ENCODE measurements at places on chromosomes 16 and 17.

- peak; percentile 67 for DNase-seq
These were observed 6.3 kb downstream of the SRCIN1 start for GRCh38 chr17:38599398-38599856.

DNA sequence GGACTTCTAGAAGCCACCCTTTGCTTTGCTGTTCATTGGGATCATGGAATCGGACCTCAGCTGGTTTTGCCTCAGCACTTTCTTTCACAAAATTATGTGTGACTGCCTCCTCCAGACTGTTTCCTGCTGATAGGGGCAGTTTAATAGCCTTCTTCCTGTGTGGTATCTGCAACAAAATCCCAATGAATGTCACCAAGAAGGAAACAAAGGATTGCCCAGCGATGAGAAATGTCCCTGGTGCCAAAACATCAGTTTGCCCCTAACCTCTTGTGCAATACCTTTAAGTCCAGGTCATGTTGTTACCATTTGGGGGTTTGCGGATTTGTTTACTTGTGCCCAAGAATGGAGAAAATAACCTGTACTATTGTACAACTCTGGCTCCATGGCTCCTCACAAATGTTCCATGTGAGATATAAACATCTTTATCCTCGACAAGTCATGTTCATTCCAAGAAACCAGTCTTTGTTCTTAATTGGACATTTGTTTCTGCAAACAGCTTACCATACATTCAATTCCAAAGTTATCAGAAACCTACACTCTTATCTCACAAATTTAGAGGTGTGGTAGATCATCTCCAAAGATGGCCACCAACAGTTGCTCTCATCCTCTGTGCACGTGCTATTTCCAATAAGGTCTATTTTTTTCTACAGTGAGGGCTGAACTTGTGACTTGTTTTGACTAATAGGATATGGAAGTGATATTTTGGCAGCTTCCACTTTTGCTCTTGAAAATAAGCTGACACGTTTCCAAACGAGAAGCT lies 14.8 kb downstream of the TAC4 start:
- DNase-seq: no peak

DNA sequence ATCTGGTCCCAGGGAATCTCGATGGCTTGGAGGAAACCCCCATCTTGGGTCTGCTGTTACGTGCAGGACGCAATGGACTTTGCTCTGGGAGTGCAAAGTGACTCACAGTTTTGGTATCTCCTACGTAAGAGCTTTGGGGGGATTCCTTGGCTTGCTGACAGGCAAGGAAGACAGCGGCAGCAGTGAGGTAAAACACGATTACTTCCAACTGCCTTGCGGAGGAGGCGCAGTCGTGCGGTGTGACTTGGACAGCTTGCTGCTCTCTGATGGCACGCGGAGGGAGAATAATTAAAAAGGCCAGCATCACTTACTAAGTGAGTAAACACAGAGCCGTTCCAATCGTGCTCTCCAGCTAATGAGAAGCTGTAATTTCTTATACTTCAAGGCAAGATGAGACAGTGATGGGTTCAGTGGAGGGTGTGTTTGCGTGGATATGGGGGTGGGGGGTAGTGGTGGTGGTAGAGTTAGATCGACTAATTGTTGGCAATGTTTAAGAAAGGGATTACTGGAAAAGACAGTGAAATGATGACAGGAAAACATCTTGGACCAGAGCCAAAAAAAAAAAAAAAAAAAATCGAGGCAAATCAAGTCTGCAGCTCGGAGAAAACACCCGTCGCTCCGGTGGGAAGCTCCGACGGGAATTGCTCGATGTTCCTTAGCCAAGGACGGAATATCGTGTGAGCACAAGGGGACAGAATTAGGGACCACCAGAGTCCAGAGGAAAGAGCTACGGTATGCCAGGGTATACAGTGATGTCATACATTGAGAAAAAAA lies 184.8 kb upstream of the ZFHX3 start:
- DNase-seq: peak; percentile 88

GRCh38 chr17:45757431-45758218 lies 26.5 kb upstream of the CRHR1 start:
- no peak for DNase-seq

- no peak for DNase-seq
These were observed 26.4 kb upstream of the BEAN1 start for GRCh38 chr16:66400503-66401380.

- peak; percentile 75 for DNase-seq
These were observed at the start of gene STX1B for GRCh38 chr16:31010585-31011325. TSS of gene STX1B (minus strand) at chr16:31010638. CDS start at chr16:31010396, 242 bp downstream.

DNA sequence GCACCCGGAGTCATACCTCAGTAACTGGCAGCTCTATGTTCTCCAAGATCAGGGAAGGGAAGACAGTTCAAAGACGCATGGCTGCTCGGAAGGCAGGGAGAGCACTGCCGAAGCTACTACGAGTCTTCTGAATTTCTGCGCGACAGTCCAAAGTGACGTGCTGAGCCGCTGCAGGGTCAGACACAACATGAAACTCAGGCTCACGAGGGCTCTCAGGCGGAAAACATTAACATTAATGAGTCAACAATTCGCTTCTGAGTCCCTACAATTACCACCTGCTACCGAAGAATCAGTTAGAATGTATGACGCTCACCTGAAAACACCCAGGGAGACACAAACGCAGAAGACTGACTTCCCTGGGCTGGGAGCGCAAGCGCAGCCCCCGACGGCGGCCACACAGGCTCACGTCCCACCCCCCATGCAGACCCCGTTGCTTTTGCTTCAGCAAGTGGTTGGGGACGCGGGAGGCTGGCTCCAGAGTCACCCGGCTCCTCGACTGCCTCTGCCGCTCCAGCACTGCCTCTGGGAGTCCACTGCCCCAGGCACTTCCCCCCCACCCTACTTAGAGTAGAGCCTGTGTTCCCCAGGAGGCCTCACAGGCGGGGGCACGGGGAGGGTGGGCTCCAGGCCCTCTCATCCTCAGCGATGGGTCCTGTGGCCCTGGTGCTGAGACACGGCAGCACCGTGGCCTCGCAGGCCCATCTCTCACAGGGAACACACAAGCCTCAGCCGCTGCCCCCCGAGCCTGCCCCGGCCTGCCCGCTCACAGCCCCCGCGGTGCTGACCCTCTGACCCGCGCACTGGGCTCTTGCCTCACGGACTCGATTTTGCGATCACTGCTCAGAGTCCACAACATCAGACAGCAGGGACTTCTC lies 38.9 kb downstream of the LMF1 start:
- DNase-seq: no peak

- no peak for DNase-seq
These were observed 1.1 kb upstream of the UBE2I start for GRCh38 chr16:1308036-1308976.

- DNase-seq: peak; percentile 94
These were observed 2.4 kb upstream of the TBX2 start for GRCh38 chr17:61397086-61397842.

DNA sequence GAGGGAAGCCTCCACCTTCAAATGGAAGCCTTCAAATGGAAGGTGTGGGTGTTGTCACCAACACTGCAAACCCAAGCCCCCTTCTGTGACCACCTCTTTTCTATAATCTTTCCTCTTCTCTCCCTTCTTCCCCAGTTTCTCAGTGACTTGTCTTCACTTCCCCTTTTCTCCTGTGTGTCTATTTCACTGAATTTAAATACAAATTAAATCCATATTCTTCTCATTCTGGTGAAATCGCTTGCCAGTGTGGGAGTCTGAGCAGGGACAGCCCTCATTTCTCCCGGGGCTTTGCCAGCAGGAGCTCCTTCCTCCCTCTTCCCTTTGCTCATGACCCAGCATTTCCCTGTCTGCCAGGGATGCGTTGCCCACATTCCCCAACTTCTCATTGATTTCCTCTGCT lies 6.4 kb upstream of the ITGAX start:
- no peak for DNase-seq

GRCh38 chr16:59886021-59886420 lies 1151.9 kb upstream of the GOT2 start:
- DNase-seq: no peak

DNA sequence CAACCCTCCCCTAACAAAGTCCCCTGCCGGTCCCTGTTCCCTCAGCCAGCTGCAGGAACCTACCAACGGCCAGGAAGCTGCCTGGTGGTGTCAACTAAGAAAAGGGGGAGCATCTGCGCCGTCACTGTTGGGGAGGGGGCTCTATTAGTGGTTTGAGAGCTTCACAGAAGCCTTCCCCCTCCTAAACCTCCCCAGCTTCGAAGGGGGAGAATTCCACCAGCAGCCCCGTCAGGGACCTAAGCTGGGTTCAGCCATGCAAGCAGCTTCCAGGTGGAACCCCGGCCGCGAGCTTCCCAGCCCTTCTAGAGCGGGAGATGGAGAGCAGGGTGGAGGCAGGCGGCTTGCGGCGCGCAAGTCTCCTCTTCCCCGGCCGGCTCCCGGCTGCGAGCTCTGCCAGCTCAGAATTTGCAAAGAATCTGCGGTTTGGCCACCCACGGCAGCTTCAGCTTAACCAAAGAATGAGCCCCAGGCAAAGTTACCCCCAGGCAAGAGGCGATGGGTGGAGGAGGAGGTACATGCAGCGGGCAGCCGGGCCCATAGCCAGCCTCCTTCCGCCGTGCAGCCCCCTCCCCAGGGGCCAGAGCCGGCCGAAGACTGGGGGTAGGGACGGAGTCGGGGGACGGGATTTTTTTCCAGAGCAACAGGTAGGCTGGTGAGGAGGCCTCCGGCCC lies 33.7 kb downstream of the DDX19A start:
- DNase-seq: peak; percentile 43

DNA sequence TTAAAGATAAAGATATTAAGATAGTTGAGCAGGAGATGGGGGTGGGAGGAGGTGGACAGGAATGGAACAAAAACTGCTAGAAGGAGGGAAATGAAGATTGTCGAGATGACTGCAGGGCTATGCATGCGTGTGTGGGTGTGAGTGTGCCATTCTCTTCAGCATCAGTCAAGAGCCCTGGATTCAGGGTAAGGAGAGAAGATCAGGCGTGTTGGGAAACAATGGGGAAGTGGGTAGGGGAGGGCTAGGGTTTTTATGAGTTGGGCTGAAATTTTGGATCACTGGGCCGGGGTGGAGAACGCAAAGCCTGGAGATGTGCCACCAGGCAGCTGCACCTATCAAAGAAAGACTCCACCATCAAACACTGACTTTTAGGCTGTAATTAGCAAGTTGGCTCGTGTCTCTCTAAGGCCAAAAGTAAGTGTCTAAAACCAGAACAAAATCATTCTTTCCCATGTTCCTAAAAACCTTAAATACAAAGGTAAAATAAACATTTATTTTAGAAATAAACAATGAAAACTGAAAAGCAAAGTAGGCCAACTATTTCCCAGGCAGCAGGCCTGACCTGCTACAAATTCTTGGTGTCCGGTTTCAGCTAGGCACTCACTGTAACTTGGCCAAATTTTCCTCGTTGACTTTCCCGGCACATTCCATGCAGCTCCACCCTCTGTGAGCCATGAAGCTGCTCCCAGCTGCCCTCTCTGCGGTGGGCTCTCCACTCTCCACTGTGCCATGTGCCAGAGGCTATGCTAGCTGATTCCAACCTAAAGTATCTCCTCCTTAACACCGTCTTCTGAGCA lies 4.2 kb downstream of the CDRT4 start:
- DNase-seq: no peak

- no peak for DNase-seq
These were observed 1.3 kb downstream of the PFN1 start for GRCh38 chr17:4947010-4947410.

- peak; percentile 63 for DNase-seq
These were observed 18.5 kb upstream of the NAGLU start for GRCh38 chr17:42517516-42517915.

- no peak for DNase-seq
These were observed 443.3 kb downstream of the UTP18 start for GRCh38 chr17:51703361-51704341.

- DNase-seq: no peak
These were observed 319.1 kb downstream of the TOX3 start for GRCh38 chr16:52227851-52228250.

DNA sequence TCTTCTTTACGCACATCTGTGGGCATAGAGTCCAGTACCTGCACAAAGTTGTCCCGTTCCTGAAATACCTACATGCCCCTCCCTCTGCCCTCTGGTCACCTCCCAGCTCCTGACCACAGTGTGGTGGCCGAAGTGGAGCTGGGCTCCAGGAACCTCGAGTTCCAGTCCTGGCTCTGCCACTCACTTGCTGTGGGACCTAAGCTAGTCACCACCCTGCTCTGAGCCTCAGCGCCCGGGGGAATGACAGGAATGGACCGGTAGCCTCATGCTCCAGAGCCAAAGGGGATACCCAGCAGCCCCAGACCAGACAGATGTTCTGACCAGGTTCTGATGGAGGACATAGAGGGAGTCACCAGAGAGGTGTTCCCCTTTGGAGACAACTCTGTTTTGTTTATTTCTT lies 26.7 kb upstream of the ITGA3 start:
- no peak for DNase-seq

DNA sequence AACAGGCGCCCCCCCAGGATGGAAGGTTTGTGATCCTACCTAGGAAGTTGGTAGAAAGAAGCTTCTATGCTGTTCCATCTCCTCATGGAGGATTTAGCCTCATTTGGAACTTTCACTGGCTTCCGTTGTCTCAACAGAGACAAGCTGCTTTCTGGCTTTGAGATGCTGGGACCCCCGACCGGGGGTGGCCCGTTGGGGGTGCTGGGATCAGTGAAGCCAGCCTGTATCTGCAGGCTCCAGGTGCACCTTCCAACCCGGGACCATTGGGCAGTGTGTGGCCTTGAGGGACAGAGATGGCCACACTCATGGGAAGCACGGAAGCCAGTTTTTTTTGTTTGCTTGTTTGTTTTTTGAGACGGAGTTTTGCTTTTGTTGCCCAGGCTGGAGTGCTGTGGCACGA lies 15.4 kb downstream of the CIBAR2 start:
- no peak for DNase-seq

Data from SK-N-DZ (cell line).